ENCODE measurements at places on chromosomes 13 and 19. TPM values are rescaled to one million over a fixed set of nuclear protein-coding genes. Genes with fewer than 3 reads are reported as not detected.

PTGIR gene
- 2.0 TPM for total RNA-seq

DNA sequence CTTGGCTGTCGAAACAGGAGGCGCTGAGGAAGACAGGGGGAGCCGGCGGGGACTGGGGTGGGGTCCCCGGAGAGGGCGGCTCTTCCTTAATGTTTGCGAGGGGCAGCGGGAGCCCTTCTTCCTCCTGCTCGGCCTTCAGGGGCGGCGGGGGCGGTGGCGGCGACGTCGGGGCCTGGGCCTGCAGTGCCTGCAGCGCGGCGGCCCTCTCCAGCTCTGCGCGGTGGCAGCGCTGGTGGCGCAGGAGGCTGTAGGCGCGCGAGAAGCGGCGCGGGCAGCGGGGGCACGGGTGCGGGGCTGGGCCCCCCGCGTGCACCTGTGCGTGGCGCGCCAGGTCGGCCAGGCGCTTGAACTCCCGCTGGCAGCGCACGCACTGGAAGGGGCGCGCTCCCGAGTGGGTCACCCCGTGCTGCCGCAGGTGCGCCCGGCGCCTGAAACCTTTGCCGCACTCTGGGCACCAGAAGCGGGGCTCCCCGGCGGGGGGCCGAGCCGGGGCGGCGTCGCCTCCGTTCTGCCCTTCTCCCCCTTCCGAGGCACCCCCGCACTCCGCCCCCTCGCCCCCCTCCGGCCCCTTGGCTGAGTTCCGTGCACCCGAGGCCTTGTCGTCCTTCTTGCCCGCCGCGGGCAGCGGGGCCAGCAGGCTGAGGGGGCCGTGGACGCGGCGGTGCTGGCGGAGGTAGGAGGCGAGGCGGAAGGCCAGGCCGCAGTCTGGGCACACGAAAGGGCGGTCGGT lies 2.5 kb downstream of the ZNF579 start:
- no peak for DNase-seq

DNA sequence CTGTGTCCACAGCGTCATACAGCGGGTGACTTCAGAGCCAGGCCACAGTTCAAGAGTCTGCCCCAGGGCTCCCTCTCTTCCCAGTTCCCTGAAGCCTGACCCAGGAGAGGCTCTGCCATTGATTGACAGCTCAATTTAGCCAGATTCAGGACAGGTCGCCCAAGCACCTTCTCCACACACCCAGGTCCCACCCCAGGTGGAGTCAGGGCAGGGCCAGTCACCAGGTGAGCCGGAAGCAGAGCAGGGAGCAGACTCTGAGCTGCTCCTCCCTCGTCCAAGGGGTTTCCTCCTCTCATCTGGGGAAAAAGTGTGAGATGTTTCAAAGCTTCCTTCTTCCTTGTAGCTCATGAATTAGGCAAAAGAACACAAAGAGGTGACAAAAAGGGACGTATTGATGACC lies 5.6 kb downstream of the CEACAM7 start:
- DNase-seq = no peak

CLEC17A gene
- not detected for total RNA-seq

ZIC2 gene
- total RNA-seq = not detected

ZNF729 gene
- total RNA-seq = not detected

GRCh38 chr19:42246143-42246921 lies 3.9 kb upstream of the GSK3A start:
- peak; percentile 95 for DNase-seq

CCDC70 gene
- not detected for total RNA-seq

- DNase-seq = no peak
Measured at GRCh38 chr13:29718694-29719093, 123.2 kb upstream of the SLC7A1 start.

GRCh38 chr13:52850396-52851136 lies 2.1 kb upstream of the PCDH8 start:
- DNase-seq = no peak

IZUMO4 gene
- total RNA-seq = 4.2 TPM
